ENCODE measurements at places on chromosomes 3 and 15.

GRCh38 chr15:90828111-90828510 is 40.3 kb upstream of the FURIN start:
- no peak for DNase-seq

GRCh38 chr3:123071146-123071545 is 4.3 kb downstream of the PDIA5 start:
- DNase-seq: no peak

GRCh38 chr3:107430214-107430995 is 53.2 kb downstream of the CCDC54 start:
- DNase-seq: no peak

- DNase-seq: no peak
Measured at GRCh38 chr3:152745646-152746045, 89.3 kb upstream of the P2RY1 start.

DNA sequence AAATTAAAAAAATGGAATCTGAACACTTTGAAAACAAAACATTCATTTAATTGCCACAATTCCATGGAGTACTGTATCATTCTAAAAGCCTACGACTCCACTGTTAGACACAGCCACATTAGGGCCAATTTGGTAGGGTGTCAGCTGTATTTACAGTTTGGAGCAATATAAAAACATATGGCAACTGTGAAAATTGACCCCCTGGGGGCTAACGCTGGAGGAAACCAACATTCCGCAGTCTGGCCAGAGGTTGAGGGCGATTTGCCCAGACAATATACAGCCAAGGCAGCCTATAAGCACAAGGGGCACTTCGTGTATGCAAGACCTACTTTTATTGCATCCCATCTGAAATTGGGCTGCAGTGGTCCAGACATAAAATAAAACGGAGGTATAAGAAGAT is 476.5 kb upstream of the WNT5A start:
- no peak for DNase-seq

DNA sequence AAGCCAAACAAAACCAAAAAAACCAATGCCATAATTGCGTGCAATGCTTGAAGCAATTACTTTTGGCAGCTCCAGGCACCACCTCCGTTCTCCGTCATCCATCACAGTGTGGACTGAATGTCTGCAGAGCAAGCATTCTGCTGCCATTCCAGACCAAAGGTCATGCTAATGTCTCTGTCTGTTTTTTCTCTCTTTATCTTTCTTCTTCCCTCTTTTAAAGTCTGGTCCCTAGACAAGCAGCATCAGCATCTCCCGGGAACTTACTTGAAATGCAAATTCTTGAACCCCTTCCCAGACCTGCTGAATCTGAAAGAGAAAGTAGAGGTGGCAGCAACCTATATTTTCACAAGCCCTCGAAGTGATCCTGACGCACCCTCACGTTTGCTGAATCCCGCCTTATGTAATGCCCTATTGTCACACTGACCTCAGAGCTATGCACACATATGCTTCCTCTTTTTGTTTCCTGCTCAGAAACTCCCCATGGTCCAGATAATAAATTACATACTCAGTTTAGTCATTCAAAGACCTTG is 297.3 kb upstream of the PROK2 start:
- DNase-seq: peak; percentile 79

- DNase-seq: no peak
Measured at GRCh38 chr3:184688251-184688881, 23.5 kb downstream of the MAGEF1 start.

GRCh38 chr3:63405882-63406281 is 127.8 kb downstream of the SYNPR start:
- DNase-seq: no peak

DNA sequence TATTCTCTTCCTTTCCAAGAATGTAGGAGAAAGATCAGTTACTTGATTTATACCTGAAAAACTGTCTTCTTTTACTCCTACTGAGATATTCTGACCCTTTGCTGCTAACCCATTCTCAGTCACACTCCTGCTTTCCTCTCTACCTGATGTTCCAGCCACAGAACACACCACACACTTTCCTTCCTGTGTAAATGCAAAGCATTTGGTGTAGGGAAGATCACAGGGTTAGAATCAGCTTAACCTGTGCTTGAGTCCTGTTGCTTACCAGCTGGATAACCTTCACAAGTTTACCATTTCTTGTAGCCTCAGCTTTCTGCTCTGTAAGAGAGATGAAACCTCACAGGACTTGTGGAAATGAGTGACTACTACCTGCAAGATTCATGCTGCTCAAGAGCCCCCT is 489.8 kb upstream of the GOLIM4 start:
- DNase-seq: no peak

GRCh38 chr3:47836986-47837385 is 34.0 kb downstream of the DHX30 start:
- no peak for DNase-seq

- DNase-seq: no peak
Measured at GRCh38 chr15:93719921-93720351, 511.4 kb upstream of the MCTP2 start.

DNA sequence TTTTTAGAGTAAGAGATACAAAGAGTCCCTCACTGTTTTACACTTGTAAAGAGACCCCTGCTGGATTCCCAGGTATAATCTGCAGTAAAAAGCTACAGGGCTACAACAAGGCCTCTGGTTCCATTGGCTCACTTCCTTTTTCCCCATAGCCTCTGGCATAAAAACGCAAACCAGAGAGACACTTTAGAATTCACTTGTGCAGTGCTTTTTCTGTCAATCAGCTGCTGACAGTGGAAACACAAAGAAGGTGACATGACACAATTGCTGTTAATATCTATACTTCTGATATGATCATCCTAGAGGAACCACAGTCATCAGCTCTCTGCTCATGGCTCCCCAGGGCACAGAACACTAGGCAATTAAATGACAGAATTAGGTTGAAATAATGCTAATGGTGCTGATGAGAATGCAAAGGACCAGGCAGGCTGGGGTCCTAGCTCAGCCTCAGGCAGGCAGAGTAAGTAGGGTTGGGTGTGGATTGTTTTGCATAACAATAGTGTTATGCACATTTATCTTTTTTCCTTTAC is 667.9 kb upstream of the CFAP20DC start:
- no peak for DNase-seq

DNA sequence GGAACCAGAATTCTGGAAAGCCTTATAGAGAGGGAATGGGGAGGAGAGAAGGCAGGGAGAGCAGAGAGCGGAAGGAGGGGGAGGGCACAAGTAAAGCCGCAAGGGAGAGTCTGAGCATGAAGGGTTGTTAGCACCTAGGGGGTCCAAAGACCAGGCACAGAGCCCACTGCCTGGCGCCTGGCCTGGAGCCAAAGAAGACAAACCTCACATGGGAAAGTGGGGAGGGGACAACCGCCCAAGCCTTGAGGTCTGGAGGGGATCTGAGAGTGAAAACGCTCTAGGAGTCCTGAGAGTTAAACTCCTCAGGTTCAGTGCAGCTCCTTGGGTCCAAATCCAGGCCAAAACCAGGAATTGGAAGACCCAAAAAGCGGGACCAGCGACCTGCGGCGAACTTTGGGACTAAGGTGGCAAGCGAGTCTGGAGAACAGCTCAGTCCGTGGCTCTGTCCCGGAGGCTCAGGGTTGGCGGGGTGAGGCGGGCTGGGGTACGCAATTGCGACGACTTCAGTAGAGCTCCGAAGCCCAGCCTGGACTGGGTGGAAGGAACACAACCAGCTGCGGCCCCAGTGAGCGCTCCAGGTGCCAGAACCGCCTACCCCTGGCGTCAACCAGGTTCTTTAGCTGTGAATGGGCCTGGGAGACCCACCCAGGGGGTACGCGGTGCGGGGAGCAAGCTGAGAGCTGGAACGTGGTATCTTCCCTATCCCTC is 807 bp upstream of the INAFM2 start:
- peak; percentile 15 for DNase-seq

DNA sequence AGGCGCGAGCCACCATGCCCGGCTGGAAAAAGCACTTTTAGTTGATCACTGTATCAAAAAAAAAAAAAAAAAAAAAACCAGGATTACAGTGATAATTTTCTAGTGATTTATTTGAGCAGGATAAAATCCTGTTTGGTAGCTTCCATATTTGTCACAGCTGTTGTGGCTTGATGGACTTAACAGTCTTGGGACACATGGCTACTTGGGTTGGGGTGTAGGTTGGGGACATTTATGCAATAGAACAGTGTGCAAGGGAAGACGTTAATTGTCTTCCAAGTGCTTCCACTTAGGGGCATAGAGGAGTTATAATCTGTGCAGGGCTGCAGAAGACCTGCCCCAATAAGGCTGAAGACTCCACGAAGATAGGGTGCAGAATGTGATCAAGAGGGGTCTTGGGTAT is 106.9 kb upstream of the TNFAIP8L3 start:
- no peak for DNase-seq

GRCh38 chr15:100903168-100903554 is 16.0 kb upstream of the LRRK1 start:
- no peak for DNase-seq

- DNase-seq: no peak
Measured at GRCh38 chr3:183966361-183966791, 51.3 kb downstream of the ABCC5 start.
